ENCODE measurements at places on chromosomes 2 and 18. TPM values are rescaled to one million over a fixed set of nuclear protein-coding genes. Genes with fewer than 3 reads are reported as not detected.

Gene KCNS3
- 5.2 TPM for total RNA-seq

Gene OTX1
- total RNA-seq = not detected

Gene WNT10A
- total RNA-seq = not detected

Gene NTSR2
- total RNA-seq = not detected

Gene C1QL2
- total RNA-seq = not detected

Gene PAPOLG
- 4.2 TPM for total RNA-seq

Gene TRIM43
- not detected for total RNA-seq

Gene GAL3ST2
- 1.7 TPM for total RNA-seq

Gene KIF1A
- total RNA-seq = not detected

- DNase-seq = no peak
Observed at GRCh38 chr2:201419057-201419635, 32.1 kb downstream of the TRAK2 start.

DNA sequence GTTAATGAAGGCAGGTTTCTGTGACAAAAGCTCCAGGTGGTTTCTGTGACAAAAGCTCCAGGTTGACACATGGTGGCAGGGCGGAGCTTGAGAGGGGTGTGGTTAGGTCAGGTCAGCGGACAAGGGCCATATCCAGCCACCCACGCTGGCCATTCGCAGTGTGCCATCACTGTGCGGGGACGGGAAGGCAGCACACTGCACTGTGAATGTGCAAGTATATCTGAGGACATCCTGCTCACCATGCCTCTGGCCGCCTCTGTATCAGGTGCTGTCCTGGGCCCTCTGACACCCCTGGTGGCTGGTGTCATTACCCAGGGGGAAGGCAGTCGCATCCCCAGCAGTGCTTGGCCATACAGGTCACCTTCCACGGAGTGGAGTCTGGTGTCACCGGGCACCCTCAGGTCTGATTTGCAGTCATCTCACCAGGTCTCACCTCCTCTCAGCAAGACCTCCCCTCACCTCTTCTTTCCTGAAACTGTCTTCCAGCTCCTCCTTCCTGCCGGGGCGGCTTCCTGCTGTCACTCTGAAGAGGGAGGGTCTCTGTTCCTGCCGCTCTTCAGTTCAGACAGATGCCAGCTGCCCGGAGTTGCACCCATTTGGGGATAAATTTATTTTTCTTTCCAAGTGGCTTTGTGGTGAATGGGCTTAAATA lies 34.9 kb downstream of the CTIF start:
- no peak for DNase-seq

- no peak for DNase-seq
Observed at GRCh38 chr18:66457245-66457644, 146.6 kb downstream of the CDH19 start.

GRCh38 chr18:13452871-13453680 lies 234.5 kb downstream of the LDLRAD4 start:
- no peak for DNase-seq

GRCh38 chr18:9366126-9366714 lies 31.6 kb downstream of the TWSG1 start:
- DNase-seq = no peak

- DNase-seq = no peak
Observed at GRCh38 chr2:128290356-128290755, 28.3 kb downstream of the HS6ST1 start.

DNA sequence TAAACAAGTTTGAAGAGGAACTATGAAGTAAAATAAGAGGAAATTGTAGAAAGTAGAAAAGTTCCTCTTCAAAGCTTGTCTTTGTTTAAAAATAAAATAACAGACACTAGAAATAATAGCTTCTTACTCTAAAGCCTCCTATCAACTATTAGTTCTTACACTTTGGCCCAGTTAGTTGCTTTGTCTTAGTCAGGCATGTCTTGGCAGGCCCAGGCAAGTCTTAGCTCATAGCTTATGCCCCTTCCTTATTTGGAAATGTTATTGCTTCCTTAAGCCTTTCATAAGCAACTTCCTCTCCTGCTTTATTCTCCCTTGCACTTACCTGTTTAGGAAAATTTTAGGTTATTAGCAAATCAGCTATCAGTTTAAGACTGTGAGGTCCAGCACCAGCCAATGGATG lies 950.6 kb upstream of the LRATD1 start:
- DNase-seq = peak; percentile 35

GRCh38 chr2:1593371-1594122 lies 150.8 kb downstream of the PXDN start:
- DNase-seq = peak; percentile 89

DNA sequence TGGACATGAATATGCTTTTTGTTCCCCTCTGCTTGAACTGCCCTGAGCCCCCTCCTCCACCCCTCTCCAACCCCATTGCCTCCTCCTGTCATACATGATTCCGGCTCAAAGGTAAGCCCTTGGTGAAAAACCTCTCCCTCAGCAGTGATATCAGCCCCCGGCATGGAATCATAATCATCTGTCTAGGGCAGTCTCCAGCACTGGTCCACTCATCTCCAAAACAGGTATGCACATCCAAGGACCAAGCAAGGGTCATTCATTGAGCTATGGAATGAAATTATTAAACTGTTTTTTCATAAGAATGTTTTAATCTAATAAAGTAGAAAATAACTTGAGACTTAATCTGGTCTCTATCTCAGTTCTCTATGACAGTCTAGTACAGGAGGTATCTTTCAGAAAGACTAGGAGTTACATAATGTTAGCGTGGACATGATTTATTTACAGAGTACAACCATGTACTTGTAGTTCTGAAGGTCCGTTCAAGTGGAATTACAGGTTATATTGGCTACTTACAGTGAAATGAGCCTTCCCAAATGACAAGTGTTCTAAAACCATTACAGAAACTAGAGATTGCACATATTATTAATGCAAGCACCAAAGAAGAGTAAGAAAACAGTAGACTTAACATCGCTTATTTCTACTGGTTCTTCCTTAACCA lies 75.2 kb downstream of the ACVR1 start:
- DNase-seq = no peak

DNA sequence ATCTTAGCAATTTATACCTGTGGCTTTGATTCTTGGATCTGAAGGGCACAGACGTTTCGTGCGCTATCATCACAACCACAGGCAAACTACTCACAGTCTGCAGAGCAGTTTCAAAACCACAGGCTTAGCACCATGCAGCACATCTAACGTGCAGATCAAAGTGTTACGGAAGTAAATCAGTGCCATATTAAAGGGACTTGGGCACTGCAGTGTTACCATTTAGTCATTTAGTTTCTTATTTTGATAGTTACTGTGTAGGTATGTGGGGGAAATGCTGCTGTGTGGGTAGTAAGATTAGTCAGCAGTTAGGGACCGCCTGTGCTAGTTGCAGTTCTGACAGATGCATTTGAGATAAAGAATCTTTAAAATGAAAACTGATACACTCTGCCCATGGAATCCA lies 384.0 kb downstream of the NBAS start:
- DNase-seq = no peak

- DNase-seq = peak; percentile 81
Observed at GRCh38 chr18:24027156-24027827, 12.7 kb downstream of the TTC39C start.

DNA sequence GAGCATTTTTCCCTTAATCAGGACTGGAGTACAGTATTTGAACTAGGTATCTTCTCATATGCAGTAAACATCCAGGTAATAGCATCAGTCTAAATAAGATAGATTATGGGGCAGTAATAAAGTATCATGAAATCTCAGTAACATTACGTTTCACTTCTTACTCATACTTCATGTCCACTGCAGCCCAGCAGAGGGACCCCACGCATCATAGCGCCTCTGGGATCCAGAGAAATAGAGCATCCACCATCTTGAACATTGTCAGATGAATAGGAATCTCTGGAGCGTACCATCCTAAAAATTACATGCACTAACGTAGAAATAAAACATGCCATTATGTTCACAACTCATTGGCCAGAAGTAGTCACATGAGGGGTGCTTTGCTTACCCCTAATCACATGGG lies 499.0 kb downstream of the CPS1 start:
- no peak for DNase-seq

GRCh38 chr2:101356521-101356920 lies 30.8 kb downstream of the CREG2 start:
- DNase-seq = peak; percentile 28
